Upper lobe of right lung (tissue), 1 donor: ENCODE measurements at places on chromosomes 16 and 17. TPM values are rescaled to one million over a fixed set of nuclear protein-coding genes. Genes with fewer than 3 reads are reported as not detected.

Gene ABCA3
- total RNA-seq: 598 TPM

Gene KRTAP1-4
- total RNA-seq: not detected

Gene KRTAP3-2
- total RNA-seq: not detected

Gene LITAFD
- total RNA-seq: not detected

Gene KRTAP4-9
- not detected for total RNA-seq

Gene CHP2
- total RNA-seq: not detected

Gene PHB1
- 127 TPM for total RNA-seq

Gene EPN3
- total RNA-seq: 0.09 TPM

Gene NPW
- total RNA-seq: not detected

Gene GNAO1
- total RNA-seq: 1.8 TPM

Gene TAOK2
- total RNA-seq: 75.4 TPM

Gene FOXJ1
- total RNA-seq: 2.9 TPM

Gene RASL10B
- total RNA-seq: 2.2 TPM

Gene ZG16
- not detected for total RNA-seq

Gene NPIPB8
- total RNA-seq: 2.8 TPM

Gene CCL7
- total RNA-seq: not detected

Gene PLA2G10
- 6.6 TPM for total RNA-seq

Gene CDH8
- 0.78 TPM for total RNA-seq

Gene PITPNM3
- total RNA-seq: 15.6 TPM

Gene SLC16A11
- 6.8 TPM for total RNA-seq

Gene DOC2B
- 13.7 TPM for total RNA-seq

Gene TEKT1
- not detected for total RNA-seq

Gene LYRM9
- total RNA-seq: 9.0 TPM
